Myometrial cell (primary cell): ENCODE measurements at places on chromosomes 1 and 21. TPM values are rescaled to one million over a fixed set of nuclear protein-coding genes. Genes with fewer than 3 reads are reported as not detected.

SPTA1 gene
- total RNA-seq = not detected in 2 replicates

TLR5 gene
- not detected in 2 replicates for total RNA-seq

FCRL1 gene
- not detected in 2 replicates for total RNA-seq

OR2L3 gene
- not detected in 2 replicates for total RNA-seq

NPPB gene
- total RNA-seq = not detected in 2 replicates

PCP4 gene
- total RNA-seq = not detected in 2 replicates

TAS1R1 gene
- total RNA-seq = not detected in 2 replicates

MYBPH gene
- 0.18 TPM in 1 of 2 replicates, not detected in the other for total RNA-seq

TTC22 gene
- total RNA-seq = not detected in 2 replicates

RGS4 gene
- 231 and 232 TPM in 2 replicates for total RNA-seq

SPRR5 gene
- not detected in 2 replicates for total RNA-seq

UQCRHL gene
- total RNA-seq = 1.2 and 2.8 TPM in 2 replicates

GCSAML gene
- total RNA-seq = not detected in 2 replicates

EPHX1 gene
- total RNA-seq = 21.6 and 38.1 TPM in 2 replicates

ANXA9 gene
- total RNA-seq = 1.2 and 1.4 TPM in 2 replicates

OR2T12 gene
- not detected in 2 replicates for total RNA-seq

OR10J1 gene
- total RNA-seq = not detected in 2 replicates

NUP133 gene
- 28.4 and 30.3 TPM in 2 replicates for total RNA-seq

PKNOX1 gene
- 14.4 and 25.1 TPM in 2 replicates for total RNA-seq

KCNK2 gene
- 7.8 and 11.5 TPM in 2 replicates for total RNA-seq

GPR137B gene
- 11.9 and 16.1 TPM in 2 replicates for total RNA-seq

RCAN1 gene
- total RNA-seq = 21.6 and 28.0 TPM in 2 replicates

TMPRSS2 gene
- not detected in 2 replicates for total RNA-seq

G0S2 gene
- 57.6 and 76.7 TPM in 2 replicates for total RNA-seq

GNAI3 gene
- 11.2 and 13.1 TPM in 2 replicates for total RNA-seq

LHX8 gene
- not detected in 2 replicates for total RNA-seq

LRRN2 gene
- not detected in 2 replicates for total RNA-seq

CYP4B1 gene
- total RNA-seq = not detected in 2 replicates
